ACHN (cell line): ENCODE measurements at places on chromosomes 1 and 21.

DNA sequence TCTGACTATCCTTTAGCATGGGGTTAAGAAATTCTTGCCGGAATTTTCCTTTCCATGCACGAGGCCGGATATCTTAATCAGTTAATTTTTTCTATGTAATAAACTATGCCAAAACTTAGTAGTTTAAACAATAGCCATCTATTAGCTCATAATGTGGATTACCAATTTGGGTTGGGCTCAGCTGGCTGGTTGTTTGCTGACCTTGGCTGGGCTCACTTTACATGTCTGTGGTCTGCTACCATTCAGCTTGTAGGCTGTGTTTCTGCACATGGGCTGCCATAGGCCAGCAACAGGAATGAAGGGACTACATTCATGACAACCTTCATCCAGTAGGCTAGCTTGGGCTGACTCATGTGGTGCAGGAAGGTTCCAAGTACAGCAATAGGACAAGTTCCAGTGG, 56.0 kb upstream of the NTPCR start:
- DNase-seq = no peak

- peak; percentile 8 for DNase-seq
These were observed 514.0 kb upstream of the ADAMTS5 start for GRCh38 chr21:27480841-27481261.

DNA sequence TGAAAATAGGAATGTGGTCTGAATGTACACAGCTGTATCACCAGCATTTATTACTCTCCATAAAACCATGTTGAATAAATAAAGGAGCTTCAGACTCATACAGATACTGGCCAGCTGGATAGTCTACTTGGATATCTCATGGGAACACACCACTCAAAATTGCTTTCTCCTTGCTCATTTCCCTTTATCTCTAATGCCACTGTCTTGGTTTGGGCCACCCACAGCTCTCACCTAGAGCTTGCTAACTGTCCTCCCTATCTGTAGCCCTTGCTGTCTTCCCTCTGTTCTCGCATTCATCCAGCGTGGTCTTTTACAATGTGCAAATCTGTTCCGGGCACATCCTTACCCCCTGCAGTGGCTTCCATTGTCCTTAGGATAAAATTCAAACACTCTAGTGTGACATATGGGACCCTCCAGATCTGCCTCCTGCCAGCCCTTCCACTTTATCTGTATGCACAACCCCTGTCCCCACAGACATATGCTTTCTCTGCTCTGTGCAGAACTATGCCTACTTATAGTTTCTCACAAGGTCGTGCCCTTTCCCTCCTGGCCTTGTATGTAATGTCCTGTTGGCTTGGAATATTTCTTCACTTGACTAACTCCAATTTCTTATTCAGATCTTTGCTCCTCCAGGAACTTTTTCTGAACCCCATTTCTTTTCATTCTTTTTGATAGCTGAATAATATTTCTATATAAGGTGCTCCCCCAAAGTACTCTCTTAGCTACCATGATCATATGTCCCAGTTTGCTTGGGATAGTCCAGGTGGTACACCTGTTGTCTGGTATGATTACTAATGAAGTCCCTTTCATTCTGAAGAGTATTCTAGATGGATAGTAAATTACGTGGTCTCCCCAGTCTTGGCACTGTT, 2.9 kb downstream of the FLVCR1 start:
- DNase-seq = no peak

GRCh38 chr1:154607106-154607608, 829 bp downstream of the ADAR start:
- DNase-seq = peak; percentile 56

DNA sequence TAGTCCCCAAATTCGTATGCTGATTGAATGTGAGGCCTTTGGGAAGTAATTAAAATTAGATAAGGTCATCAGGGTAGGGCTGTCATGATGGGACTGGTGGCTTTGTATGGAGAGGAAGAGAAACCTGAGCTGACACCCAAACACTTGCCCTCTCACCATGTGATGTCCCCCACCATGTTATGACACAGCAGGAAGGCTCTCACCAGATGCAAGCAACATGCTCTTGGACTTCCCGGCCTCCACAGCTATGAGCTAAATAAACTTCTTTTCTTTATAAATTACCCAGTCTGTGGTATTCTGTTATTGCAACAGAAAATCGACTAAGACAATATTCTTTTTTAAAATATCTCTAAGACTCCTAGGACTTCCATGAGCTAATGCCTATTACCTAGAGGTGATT, 43.6 kb upstream of the GUCA2B start:
- no peak for DNase-seq

DNA sequence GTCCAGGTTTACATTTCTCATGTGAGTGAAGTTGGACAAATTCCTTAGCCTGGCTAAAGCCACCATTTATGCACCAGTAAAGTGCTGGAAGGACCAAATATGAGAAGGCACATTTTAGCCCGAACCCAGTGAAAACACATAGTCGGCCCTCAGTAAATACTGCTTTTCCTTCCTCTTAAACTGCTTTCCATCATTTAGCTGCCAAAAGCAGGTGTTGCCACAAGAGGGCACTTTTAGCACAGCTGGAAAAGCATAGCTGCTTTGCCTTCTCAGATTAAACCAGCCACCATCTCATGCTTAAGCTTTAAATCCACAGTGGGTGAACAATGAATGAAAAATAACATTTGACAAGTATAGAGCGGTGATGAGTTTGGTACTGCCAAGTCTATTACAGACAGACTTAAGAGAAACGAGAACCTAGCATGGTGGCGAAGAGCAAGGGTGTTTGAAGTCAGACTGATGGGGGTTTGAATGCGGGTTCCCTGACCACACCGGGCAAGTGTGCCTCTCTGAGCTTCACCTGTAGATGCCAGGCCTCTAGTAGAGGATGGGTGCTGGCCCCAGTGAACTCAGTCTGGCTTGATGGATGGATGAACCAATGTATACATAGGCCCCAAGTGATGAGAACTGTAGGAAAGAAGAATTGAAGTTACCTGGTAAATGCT, 57.8 kb downstream of the SLC35D1 start:
- peak; percentile 65 for DNase-seq

- no peak for DNase-seq
These were observed 22.8 kb upstream of the EFNA1 start for GRCh38 chr1:155104605-155105534.
